ENCODE measurements at places on chromosomes 4 and X.

GRCh38 chr4:57435300-57435699, 325.1 kb upstream of the IGFBP7 start:
- no peak for DNase-seq

DNA sequence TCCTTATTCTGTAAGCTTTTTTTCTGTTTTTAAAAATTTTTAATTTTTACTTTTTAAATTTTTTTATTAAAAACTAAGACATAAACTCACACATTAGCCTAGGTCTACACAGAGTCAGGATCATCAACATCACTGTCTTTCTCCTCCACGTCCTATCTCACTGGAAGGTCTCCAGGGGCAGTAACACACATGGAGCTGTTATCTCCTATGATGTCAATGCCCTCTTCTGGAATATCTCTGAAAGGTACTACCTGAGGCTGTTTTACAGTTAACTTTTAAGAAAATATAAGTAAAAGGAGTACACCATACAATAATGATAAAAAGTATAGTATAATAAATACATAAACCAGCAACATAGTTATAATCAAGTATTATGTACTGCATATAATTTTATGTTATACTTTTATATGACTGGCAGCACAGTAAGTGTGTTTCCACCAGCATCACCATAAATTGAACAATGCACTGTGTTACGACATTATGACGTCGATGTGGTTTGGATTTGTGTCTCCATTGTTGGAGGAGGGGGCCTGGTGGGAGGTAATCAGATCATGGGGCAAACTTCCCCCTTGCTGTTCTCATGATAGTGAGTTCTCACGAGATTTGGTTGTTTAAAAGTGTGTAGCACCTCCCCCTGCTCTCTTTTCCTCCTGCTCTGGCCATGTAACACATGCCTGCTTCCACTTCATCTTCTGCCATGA, 21.3 kb downstream of the IL15 start:
- DNase-seq = no peak

GRCh38 chr4:69716654-69717053, 43.8 kb downstream of the SULT1B1 start:
- no peak for DNase-seq

DNA sequence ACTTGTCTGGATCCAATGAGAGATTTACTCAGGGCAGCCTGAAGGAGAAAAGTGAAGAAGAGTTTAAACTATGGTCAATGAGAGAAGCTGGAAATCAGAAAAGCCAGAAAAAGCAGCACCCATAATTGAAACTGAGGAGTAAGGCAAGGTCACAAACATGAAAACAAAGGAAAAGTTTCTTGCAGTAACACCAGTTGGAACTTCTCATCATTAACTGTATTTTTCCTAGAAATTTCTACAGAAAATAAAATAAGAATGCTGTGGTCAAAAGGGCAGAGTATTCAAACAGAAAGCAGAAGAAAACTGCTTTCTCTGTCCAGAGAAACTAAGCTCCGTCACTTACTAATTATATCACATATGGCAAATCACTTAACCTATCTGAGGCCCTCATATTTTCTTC, 102.2 kb downstream of the OR13H1 start:
- no peak for DNase-seq

GRCh38 chr4:111628437-111628836, 516.8 kb upstream of the FAM241A start:
- DNase-seq = no peak

GRCh38 chr4:73730292-73730691, 10.1 kb upstream of the CXCL8 start:
- DNase-seq = no peak

GRCh38 chr4:141896687-141897086, 260.3 kb downstream of the IL15 start:
- no peak for DNase-seq

DNA sequence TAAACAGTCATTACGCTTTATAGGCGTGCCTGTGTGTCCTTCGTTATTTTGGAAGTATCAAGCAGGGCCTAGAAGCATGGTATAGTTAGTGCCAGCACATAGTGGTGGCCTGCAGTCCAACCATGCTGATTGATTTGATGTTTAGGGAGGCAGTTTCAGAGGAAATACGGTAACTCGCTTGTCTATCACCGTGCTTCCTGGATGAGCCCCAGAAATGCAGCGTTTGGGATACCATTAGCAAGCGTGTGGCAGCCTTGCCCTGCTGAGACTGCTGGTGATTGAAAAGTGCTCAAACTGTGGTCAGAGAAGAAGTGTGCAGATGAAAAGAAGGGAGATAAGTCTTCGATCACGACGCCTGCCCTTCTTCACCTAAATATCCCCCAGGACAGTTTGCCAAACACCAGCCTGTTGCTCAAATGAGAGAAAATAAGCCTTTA, 158.4 kb downstream of the CHIC2 start:
- DNase-seq = no peak

DNA sequence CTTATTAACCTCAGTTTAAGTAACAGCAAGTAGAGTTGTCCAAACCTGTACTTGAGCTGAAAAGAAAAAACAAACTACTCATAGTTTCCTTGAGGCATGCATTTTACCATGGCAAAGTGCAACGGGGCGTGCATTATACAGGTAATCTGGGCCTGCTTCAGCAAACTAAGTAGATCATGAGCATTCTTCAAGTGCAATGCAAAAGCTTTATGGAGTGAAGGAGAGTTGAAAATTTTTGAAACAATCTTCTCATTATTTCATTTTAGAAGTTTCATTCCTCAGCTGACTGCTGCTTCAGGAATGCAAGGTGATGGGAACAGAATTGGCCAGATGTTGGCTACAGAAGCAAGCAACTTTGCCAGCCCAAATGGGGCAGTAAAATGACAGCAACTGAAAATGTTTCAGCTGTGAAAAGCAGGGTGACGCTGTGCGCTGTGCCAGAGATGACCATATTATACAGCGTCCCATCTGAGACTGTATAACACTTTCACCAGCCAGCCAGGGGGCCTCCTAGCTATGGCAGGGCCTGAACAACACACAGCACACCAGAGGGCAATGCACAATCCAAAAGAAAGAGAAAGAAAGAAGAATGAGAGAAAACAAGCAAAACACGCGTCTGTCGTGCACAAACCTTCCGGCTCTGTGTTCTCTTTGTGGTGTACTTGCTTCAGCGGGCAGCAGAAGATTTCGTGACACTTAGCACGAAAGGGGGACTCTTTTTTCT, 145.5 kb upstream of the FGF13 start:
- no peak for DNase-seq

GRCh38 chr4:73912191-73912590, 43.0 kb downstream of the CXCL1 start:
- DNase-seq = no peak

DNA sequence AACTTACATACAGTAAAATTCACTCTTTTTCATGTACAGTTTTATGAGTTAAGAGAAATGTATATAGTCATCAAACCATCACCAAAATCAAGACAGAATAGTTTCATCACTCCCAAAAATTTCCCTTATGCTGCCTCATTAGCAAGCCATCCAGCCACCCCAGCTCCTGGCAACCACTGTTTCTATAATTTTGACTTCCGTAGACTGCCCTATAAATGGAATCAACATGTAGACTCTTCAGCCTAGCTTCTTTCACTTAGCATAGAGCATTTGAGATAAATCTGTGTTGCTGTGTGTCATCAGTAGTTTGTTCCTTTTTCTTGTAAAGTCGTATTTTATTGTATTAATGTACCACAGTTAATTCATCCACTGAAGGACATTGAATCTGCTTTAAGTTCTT, 23.2 kb downstream of the HDX start:
- DNase-seq = no peak

DNA sequence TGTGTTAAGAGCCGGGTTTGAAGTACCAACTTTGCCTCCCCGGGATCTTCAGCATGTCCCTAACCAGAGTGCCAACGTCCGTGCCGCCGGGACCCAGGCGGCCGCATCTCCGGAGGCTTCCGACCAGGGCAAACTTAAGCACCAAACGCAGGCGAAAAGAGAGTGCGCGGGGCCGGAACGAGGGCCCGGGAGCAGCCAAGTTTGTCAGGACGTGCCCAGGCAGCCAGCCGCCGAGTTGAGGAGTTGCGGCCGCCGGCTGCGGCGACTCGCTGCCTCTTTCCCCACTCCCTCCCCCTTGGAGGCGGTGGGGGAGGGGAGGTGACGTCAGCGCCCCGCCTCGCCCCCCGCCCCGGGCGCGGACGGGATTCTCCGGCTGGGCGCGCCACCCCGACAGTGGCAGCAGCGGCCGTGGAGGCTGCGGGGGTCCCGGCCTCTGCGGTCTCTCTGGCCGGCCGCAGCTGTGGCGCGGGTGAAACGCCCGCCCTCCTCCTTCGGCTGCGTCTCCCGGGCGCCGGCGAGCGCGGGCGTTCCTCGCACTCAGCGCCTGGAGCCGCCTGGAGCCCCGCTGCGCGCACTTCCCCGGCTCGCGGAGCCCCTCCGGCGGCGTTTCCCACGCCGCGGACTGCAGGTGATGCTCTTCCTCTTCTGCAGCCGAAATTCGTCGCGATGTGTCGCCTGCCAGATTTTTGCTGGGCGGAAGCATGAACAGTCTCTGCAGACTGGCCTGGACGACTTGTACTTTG, 2.9 kb upstream of the FAT1 start:
- DNase-seq = no peak

GRCh38 chr4:87853108-87853507, 20.3 kb downstream of the MEPE start:
- DNase-seq = no peak

DNA sequence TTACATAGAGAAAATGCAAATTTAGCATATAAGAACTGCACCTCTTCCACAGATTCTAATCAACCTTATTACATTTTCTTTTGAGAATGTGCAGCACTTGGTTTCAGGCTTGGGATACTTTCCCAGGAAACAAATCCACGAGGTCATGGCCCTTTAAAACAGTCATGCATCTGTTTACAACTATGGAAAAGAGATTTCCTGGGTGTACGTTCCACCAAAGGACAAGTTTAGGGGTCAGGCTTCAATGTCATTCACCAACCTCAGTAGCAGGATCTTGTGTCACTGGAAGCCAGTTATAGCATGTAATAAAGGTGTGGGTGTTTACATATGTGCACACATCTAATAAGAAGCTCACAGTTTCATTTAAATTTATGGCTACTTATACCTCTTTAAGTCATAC, 30.7 kb downstream of the EREG start:
- no peak for DNase-seq

- no peak for DNase-seq
These were observed 16.7 kb upstream of the COL25A1 start for GRCh38 chr4:109319156-109319555.

- DNase-seq = no peak
These were observed 13.6 kb downstream of the ADAMTS3 start for GRCh38 chr4:72555377-72555831.

DNA sequence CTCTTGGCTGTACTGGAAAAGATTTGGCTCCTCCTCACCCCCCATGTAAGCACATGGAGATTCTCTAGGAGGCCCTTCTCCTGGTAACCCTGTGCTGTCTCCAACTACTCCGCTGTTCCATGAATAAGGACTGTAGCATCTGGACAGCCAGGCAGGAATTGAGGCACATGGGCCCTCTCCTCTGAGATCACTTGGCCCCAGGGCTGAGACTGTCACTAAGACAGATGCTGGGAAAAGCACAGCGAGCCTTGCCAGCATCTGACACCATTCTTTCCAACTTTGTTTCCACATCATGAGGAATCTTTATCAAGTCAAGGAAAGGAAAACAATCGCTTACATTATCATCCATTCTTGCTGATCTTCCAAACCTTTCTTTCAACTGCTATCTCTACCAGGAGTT, 222.6 kb upstream of the INTU start:
- no peak for DNase-seq

GRCh38 chrX:124986284-124986683, 333.4 kb upstream of the TEX13C start:
- DNase-seq = no peak

DNA sequence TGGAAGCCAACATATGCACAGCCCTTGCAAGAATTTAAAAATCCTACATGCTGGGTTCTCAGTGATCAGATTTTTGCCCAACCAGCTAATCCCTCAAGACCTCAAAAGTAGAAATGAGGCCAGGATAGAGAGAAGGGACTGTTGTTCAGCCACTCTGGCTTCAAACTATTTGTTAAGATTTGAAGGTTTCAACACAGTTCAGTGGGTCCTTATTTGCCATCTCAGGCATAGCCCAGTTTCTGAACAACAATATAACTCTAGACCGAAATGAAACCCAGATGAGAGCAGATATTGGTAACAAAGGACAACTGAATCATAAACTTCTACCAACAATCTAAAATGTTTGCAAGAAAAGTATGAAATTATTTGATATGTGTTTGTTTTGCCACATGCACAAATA, 237.3 kb downstream of the NR3C2 start:
- DNase-seq = no peak

DNA sequence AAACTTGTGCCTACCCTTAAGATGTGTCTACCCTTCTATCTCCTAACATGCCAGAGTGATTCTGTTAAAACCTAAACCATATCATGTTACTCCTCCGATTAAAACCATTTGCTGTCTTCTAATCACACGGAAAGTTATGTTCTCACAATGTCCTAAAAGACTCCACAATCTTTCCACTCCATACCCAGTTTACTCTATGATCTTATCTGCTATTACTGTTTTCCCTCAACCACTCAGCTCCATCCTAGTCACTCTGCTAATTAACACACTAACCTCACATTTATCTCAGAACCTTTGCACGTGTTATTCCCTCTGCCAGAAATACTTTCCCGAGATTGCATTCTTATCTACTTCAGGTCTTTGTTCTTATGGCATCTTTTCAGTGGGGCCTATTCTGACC, 47.6 kb upstream of the UPRT start:
- DNase-seq = no peak

DNA sequence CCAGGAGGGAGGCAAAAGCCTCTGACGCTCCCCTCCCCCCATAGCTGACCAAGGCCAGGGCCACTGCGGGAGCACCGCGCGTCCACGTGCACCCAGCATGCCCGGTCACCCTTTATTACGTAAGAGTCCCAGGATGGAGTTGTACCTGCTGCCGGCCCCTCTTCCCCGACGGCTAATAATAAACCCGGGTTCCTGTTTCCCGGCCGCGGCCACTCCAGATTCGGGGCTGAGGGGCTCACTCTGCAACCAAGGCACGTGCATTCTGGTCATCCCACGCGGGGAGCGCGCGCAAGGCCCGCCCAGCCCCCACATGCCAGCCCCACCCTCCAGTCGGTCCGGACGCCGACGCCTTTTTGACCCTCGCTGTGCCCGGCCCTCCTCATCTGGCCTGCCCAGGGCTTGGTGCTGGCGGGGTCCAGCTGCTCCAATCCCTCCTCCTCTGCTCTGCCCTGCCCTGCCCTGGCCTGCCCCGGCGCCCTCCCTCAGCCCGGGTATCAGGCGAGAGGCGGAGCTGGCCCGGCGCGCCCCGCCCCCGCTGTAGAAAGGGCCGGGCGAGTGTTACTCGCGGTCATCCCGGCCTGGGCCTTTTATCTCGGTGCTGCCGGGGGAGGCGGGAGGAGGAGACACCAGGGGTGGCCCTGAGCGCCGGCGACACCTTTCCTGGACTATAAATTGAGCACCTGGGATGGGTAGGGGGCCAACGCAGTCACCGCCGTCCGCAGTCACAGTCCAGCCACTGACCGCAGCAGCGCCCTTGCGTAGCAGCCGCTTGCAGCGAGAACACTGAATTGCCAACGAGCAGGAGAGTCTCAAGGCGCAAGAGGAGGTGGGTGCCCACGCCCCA, 2.6 kb downstream of the MID1IP1 start:
- peak; percentile 29 for DNase-seq

GRCh38 chr4:161320377-161320776, 843.4 kb downstream of the FSTL5 start:
- no peak for DNase-seq

- DNase-seq = no peak
These were observed 146.8 kb downstream of the PTTG2 start for GRCh38 chr4:38106886-38107514.

Data from activated CD8-positive, alpha-beta memory T cell treated with anti-CD3 and anti-CD28 coated beads for 48 hours (primary cell).